ENCODE measurements at places on chromosomes 16 and 17.
A peak's percentile ranks its signal among the peaks of the same experiment; 100 is the strongest.

GRCh38 chr17:34579979-34580684 lies 750 bp downstream of the TMEM132E start:
- DNase-seq, result no peak

- DNase-seq, result no peak
These were observed 539 bp upstream of the VAMP2 start for GRCh38 chr17:8162997-8163977.

DNA sequence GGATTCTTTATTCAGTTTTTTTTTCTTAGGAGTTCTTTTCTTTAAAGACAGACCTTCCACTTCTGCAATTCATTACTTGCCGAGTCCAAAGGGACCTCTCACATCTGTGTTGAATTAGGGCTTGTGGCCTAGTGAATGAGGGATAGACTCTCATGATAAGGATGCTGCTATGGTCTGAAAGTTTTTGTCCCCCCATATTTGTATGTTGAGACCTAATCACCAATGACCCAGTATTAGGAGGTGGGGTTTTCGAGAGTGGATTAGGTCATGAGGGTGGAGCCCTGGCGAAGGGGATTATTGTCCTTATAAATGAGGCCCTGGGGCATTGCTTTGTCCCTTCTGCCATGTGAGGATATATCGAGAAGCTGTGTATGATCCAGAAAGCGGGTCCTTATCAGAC lies 9.5 kb downstream of the KRT12 start:
- no peak for DNase-seq

GRCh38 chr16:89187032-89187769 lies 13.1 kb downstream of the SLC22A31 start:
- no peak for DNase-seq

DNA sequence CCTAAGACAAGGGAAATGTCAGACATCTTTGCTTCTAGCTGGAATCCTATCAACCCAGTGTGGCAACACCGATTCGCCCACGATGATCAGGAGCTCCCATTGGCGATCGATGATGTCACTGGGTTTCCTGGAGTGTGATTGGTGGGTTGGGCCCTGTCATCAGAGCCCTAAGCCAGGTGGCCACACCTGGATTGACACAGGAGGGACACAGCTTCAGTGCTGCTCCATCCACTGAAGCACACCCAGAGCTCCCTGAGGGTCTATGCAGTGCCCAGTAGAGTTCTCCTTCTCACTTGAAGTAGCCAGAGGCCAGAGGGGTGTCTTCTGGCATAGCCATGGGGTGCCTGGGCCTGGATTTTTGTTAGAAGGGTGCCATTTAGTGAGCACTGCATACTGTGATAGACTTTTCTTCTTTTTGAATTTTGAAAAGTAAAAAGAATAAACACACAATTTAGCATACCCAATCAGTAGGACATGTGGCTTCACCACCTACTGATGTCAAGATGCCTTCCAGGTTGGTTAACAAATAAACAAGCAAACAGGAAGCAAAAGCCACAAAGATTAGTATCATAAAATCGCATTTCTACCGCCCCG lies 77.6 kb downstream of the CMIP start:
- DNase-seq, result no peak

DNA sequence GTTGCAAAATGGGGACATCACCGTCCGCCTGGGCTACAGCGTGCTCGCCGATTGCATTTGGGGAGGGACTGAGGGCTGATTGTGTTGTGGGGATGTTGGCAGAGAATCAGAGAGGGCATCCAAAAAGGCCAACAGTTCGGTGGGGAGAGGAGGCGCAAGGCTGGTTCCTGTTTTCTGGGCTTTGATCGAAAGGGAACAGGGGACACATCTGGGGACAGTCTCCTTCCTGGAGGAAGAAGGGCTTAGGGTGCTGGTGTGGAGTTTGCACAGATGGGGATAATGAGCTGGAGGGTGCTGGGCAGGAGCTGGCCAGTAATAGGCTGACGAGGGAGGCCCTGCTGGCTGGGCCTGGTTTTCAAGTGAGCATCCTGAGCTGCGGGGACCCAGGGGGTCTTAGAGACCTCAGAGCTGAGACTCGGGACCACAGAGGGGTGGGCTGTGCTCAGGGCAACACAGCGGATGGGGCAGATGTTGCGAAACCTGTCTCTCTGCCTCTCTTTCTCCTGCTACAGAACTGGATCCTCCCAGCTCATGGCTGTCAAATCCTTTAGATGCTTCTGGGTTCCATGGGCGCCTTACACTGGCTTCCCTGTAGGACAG lies 288.7 kb downstream of the SEC14L1 start:
- no peak for DNase-seq

- DNase-seq, result no peak
These were observed 53.1 kb downstream of the FOXL1 start for GRCh38 chr16:86631444-86631843.

- no peak for DNase-seq
These were observed 111.1 kb upstream of the HAS3 start for GRCh38 chr16:68994324-68994723.

- no peak for DNase-seq
These were observed 33.7 kb downstream of the GDE1 start for GRCh38 chr16:19488213-19488640.

GRCh38 chr17:1034652-1035210 lies 37.8 kb downstream of the TIMM22 start:
- no peak for DNase-seq

DNA sequence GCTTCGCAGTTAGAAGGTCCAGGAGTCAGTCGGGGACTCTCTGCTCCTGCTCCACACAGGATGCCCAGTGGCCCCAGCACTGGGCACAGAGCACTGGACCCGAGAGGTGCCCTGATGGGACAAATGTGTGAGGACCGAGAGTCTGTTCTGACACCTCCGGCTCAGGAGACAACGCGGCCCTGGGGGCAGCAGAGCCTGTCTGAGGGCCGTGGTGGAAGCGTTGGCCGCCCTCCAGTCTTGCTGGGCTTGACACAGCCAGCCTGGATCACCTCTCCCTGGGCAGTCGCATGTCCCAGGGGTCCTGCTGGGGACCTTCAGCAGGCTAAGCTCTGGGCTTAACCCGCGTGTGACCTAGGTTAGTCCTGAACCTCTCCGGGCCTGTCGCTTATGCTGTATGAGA lies 23.1 kb downstream of the LGALS9 start:
- no peak for DNase-seq

DNA sequence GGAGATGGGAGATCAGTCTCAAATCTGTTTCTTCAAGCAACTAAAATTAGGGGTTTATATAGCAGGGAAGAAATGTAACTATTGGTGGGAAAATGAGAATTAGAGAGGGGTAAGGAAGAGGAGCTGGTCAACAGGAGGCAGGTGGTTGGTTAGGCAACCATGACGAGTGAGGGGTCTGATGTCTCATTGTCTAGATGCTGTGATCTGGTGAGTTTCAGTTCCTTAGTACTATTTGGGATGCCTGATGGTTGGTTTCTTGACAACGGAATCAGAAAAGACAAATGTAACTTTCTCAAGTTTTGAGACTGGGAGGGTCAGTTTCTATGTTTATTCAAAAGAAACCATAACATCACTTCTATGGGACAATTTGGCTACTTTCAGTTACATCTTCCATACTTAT lies 415.3 kb upstream of the C16orf82 start:
- DNase-seq, result no peak

GRCh38 chr17:32349503-32349853 lies 479 bp upstream of the ZNF207 start:
- DNase-seq, result no peak

DNA sequence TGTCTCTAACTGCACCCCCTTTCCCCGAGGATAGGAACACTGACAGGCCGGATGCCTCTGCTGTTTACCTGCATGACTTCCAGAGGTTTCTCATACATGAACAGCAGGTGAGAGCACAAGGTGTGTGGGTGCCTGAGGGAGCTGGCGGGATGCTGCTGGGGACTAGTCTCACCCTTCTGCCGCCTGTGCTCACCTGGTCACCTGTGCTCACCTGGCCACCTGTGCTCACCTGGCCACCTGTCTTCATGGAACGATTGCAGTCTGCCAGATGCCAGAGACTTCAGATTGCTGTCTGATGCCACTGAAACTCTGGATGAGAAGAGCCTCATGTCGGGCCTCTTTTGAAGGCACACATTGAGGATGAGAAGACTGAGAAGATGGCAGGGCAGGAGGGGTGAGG lies 104.1 kb downstream of the PLCG2 start:
- no peak for DNase-seq

DNA sequence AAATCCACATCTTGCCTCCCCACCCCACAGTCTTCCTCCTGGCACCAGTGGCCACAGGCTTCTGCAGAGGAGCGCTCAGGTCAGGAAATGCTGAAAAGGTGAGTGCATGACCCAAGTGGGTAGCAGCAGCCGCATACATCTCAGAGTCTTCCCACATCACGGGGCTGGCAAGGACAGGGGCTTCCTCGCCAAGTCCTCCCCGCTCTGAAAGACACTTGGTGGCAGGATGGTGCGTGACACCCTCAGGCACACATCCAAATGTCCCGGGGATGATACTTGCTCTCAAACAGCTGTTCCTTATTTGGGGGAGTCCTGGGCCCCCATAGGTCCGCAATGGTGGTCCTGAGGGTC lies 8.8 kb upstream of the SLC16A5 start:
- no peak for DNase-seq

DNA sequence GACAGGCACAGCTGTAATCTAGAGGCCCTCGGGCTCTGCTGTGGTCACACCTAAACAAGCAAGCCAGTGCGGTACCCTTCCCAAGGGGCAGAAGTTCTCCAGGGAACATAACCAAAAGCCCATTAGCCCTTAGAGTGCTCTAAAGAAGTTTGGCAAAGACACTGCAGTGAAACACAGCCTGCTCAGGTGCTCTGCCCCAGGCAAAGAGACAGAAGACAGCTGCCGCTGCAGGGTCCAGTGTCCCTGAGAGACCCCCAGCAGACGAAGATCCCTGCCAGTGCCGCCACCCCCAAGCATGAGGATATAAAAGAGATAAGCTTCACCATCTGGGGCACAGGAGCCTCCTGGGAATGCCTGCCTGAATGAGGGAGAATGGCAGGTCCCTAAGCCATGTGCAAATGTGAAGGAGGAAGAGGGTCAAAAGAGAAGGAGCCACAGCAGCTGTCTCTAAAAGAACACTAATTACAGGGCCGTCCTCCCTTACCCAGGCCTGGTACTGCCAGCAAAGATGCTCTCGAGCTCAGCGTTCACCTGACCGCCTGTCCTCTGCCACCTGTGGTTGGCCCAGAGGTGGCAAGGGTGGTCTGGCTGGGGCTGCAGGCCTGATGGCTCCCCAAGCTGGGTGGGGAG lies 29.7 kb downstream of the CUEDC1 start:
- DNase-seq, result peak; percentile 30

Data from NCI-H187 (cell line).